ENCODE measurements at places on chromosomes 7 and 10.
A peak's percentile ranks its signal among the peaks of the same experiment; 100 is the strongest.

GRCh38 chr7:55501611-55502010, 70.7 kb downstream of the VOPP1 start:
- DNase-seq, result no peak

DNA sequence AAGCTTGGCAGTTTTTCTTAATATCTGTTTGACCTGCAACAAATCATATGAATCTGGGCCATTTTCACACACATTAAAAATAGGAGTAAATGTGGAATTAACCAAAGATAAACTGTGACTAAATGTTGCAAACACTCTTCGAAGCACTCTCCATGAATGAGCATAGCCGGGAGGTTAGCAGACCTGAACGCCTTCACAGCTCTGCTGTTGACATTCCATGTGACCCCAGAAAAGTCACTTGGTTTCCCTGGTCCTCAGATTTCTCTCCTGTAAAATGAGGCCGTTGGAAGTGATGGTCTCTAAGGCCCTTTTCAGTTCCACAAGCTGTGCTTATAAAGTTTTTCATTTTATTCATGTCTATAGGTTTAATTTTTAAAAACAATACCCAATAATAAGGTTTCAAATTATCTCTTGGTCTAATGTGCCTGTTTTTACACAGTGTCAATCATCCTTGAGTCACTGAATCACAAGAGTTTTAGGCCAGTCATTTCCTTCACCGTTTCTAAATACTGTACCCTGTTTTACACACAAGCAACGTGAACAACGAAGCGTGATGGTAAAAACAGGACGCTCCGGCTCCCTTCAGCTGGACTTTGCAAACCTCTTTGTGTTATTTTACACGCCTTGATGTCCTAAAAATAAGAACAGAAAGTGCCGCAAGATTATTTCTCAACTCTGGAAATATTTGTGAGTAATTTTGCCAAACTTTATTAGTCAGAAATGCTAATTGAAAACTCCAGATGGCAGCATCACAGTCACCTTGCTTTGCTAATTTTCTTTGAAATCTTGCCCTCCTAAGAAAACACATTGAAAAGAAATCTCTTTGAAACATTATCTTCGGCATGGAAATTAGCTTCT, 38.6 kb upstream of the MET start:
- DNase-seq, result no peak

GRCh38 chr10:102009801-102010425, 46.1 kb downstream of the ARMH3 start:
- peak; percentile 69 for DNase-seq

- no peak for DNase-seq
Observed at GRCh38 chr7:47344171-47344955, 237.5 kb downstream of the TNS3 start.

DNA sequence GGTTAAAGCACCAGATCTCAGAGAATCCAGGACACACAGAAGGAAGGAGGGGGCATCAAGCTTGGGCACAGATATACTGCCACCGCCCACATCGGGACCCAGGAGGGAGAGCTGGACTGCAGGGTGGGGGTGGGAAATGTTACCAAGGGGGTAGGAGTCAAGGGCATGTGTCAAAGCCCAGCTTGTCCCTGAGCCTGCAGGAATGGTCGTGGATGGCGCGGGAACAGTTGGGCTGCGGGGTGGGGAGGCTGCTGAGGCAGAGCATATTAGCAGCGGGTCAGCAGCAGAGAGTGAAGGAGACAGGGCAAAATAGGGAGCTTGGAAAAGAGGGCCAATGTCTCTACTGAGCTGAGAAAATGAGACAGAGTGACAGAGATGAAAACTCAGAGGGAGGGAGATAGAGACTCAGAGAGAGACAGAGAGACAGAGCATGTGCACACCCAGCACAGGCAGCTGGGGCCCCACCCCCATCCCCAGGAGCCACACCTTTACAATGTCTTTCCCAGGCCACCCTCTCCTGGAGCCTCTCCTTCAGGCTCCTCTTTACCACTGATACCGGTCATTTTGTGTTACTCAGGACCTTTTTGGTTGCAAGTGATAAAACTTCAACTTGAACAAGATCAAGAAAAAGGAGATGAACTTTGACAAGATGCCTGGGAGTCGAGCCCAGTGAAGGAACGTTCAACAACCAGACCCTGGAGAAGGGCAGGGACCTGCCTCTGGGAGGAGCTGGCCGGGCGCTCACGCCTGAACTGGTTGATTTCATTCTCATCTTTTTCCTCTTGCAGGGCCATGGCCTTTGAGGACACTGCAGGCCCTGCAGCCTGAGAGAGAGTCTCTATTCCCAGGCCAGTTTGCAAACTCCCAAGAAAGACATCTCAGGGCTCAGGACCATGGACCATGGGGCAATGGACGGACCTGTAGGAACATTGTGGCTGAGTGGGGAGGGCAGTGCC, 50.0 kb downstream of the AOC1 start:
- DNase-seq, result no peak

DNA sequence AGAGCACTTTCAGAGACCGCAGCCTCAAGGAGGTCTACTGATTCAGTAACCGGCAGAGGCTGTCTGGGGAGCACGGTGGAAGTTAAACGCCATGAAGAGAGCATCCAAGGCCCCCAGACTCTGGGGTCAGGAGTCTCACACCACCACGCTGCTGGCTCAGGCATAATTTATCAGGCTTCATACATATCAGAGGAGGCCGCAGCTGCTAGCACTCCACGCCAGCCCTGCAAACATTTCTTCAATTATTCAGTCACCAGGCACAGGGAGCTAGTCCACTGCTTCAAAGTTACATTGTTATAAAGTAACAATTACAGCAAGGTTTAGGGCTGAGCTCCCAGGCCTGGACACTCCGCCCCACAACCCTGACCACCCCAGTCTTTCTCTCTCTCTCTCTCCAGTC, 97.8 kb downstream of the PAXIP1 start:
- DNase-seq, result no peak

GRCh38 chr7:22601408-22601807, 101.4 kb upstream of the STEAP1B start:
- no peak for DNase-seq

GRCh38 chr10:5976512-5977470, 552 bp downstream of the IL15RA start:
- DNase-seq, result peak; percentile 23

- DNase-seq, result no peak
Observed at GRCh38 chr10:18142151-18142550, 1.9 kb downstream of the CACNB2 start.

DNA sequence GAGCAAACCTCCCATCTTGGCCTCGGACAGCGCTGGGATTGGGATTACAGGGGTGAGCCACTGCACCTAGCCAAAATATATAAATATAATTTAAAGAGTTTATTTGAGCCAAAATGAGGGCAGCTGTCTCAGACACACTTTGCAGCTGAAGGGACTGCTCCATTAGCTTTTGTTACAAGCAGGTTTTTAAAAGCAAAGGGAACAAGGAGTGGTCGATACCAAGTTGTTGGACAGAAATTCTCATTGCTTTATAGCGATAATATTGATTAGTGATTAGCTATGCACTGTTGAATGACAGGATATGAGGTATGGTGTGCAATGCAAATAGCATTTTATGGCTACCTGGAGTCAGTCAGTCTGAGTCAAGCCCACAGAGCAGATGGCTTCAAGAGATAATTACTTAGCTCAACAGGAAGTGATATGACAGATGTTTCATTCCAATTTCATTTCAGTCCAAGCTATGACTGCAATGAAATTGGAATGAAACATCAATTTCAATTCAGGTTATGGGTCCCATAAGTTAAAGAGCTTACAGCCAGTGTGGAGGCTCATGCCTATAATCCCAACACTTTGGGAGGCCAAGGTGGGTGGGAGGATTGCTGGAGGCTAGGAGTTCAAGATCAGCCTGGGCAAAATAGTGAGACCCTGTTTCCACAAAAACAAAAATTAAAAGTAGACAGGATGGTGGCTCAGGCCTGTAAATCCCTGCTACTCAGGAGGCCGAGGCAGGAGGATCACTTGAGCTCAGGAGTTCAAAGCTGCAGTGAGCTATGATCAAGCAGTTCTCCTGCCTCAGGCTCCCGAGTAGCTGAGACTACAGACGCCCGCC, 23.1 kb downstream of the TYW1 start:
- no peak for DNase-seq

GRCh38 chr7:18345641-18346234, 149.8 kb upstream of the HDAC9 start:
- DNase-seq, result peak; percentile 50

GRCh38 chr7:91408388-91409154, 144.3 kb downstream of the FZD1 start:
- DNase-seq, result no peak

GRCh38 chr10:110535958-110536891, 31.3 kb upstream of the SMC3 start:
- peak; percentile 76 for DNase-seq

DNA sequence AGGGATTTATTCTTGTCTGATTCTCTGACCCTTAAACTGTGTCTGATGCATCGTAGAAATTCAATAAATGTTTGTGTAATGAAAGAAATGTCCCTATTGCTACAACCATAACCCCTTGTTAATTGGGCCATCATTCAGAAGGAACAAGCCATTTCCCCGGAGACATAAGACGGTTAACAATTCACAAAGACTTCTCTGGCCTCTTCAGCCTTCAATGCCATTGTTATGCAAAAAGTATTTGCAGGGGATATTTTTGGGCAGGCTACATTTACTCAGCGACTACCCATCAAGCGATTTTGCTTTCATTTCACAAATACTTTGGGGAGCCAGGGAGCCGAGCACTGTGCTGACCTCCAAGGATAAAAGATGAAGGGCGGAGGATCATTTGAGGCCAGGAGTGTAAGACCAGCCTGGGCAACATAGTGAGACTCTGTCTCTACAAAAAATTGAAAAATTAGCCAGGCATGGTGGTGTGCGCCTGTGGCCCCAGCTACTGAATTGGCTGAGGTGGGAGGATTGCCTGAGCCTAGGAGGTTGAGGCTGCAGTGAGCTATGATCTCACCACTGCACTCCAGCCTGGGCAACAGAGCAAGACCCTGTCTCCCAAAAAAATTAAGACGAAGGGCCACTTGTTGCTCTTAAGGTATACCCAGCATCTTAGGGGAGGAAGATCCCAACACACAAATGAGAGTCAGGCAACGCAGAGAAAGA, 20.0 kb upstream of the SDK1 start:
- no peak for DNase-seq

GRCh38 chr7:117942780-117943179, 69.5 kb upstream of the CTTNBP2 start:
- DNase-seq, result no peak

DNA sequence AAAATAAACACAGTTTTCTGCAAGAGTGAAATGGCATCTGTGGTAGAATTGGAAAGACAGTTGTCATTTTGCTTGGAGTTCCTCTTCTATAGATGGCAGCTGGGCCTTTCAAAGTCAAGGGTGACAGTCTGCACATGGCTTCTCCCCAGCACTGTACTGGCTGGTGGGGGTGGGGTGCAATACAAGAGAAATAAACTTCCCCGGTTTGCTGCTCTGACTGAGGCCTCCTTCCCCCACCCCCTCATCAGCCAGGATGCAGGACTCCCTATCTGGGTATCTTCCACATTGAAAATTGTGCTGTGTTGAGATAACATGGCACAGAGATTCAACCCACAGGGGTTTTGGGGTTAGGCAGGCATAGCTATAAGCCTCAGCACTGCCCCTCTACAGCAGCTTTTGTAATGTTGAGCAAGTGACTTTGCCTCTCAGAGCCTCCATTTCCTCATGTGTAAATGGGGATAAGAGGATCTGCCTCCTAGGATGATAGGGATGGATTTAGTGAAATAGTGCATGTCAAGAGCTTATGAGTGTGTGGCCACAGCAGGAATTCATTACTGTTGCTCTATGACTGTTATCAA, 85.8 kb upstream of the WDR11 start:
- DNase-seq, result no peak

DNA sequence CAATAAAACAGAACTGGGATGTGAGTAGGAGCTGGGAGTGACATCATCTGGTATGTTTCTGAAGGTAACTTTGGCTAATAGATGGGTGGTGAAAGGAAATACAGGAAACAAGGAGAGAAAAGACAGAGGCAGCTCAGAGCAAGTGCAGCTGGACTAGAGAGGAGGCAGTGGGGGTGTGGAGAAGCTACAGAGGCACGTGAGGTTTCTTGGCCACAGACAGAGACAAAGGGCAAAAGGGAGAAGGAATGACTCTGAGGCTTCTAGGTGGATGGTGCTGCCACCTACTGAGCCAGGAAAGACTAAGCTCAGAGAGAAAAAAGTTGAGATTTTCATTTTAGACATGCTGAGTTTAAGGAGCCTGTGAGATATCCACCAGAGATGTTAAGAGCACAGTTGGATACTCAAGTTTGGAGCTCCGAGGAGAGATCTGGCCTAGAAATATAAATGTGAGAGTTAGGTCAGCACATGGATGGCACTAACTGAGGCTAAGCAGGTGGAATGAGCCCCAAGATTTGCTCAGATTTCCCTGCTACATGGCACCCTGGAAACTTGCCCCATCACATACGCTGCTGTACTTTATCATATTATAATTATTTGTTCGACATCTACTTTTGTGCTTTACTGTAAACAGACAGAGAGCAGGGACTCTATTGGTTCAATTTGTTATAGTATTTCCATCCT, 293.0 kb upstream of the IMMP2L start:
- DNase-seq, result no peak

GRCh38 chr7:85489498-85489897, 302.6 kb upstream of the SEMA3D start:
- no peak for DNase-seq

All from CD4-positive, alpha-beta T cell treated with Interleukin-2 at 100 ng/mL for 4 hours (primary cell).